ENCODE measurements at places on chromosomes 16 and 17.
A peak's percentile ranks its signal among the peaks of the same experiment; 100 is the strongest.

DNA sequence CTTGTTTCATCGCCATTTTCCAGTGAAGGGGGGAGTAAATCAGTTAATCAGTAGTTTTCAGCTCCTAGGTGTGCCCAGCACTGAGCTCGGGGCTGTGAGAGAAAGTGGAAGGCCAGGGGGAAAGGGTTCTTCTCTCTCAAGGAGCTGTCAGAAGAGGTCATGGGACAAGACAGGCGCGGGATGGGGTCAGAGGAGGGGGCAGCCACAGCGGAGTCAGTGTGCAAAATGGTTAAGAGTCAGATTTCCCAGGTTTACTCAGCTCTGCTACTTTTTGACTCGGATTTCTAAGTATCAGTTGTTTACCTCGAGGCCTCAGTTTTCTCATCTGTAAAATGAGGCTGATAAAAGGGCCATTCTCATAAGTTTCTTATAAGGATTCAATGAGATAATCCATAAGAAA lies 4.3 kb upstream of the XYLT1 start:
- no peak for DNase-seq

DNA sequence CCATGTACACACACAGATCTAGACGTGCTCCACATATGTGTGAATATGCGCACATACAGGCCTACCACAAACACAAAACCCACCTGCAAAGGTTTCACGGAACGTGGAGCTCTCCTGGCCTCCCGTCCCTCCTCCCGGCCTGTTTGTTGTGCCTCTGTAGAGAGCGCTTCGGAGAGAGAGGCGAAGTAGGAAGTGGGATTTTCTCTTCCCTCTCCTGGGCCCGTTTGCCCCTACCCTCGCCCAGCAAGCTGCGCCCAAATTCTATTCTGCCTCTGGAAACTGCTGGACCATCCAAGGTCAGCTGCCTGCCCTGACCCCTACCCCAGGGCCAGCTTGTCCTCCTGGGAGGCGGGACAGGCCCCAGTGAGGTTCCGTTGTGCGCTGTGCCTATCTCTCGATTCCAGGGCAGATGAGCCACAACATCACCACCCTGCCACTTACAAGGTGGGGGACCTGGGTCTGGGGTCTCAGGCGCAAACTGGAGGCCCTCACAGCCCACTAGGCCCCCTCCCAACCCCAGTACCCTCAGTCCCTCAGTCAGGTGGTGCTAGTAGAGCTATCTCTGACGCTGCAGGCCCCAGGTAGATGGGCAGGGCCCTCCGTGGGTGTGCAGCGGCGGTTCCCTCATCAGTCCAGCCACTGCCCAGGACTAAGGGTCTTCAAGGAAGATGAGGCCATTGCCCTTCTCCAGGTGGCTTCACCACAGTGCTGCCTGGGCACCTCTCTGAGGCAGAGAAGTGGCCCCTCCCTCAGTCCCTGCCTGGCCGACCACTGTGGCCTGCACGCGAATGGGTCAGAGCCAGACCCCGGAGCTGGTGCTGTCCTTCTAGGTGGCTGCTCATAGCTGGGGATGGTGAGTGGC lies 54.2 kb downstream of the BEAN1 start:
- no peak for DNase-seq

- DNase-seq: no peak
Observed at GRCh38 chr17:27319541-27320221, 25.8 kb downstream of the WSB1 start.

- no peak for DNase-seq
Observed at GRCh38 chr16:23401139-23401538, 51.9 kb downstream of the COG7 start.

- DNase-seq: peak; percentile 11
Observed at GRCh38 chr16:19389246-19389645, 28.4 kb upstream of the TMC5 start.

GRCh38 chr17:2392252-2393173 lies 8.3 kb downstream of the MNT start:
- DNase-seq: peak; percentile 91

DNA sequence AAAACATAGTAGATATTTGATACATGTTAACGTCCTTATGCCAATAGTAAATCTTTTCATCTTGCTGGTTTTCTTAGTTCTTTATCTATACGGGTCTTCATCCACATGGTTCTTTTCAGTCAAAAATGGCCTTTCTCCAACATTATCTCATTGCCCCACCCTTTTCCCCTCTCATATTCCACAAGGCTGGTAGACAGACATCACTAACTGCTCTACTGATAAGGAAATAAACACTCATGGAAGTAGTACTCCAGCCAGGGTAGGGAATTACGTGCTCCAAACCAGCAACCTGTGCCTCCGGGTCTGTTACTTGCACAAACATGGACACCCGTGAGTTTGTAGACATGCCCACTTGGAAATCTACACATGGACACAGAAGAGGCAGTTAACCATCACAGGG lies 141.4 kb downstream of the XYLT1 start:
- DNase-seq: no peak

DNA sequence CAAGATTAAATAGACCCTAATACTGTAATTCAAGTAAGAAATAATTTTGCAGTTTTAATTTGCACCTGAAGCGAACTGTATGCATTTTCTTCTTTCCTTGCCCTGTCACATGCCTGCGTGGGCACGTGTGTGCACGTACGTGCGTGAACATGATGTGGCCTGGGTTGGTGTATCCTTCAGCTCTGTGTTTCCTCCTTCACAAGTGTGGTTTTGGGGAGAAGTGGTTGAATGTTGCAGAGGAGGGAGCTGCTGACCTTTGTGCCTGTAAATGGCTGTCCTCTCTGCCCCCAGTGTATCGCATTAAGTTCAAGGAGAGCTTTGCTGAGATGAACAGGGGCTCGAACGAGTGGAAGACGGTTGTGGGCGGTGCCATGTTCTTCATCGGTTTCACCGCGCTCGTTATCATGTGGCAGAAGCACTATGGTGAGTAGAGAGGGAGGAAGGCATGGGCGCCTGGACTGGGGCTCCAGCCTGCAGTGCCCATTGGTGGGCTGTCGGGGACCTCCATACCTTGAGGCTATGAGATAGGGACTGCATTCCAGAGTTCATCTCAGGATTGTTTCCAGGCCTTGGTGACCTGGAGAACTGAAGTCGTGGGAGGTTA lies 6.0 kb downstream of the COX4I1 start:
- no peak for DNase-seq

DNA sequence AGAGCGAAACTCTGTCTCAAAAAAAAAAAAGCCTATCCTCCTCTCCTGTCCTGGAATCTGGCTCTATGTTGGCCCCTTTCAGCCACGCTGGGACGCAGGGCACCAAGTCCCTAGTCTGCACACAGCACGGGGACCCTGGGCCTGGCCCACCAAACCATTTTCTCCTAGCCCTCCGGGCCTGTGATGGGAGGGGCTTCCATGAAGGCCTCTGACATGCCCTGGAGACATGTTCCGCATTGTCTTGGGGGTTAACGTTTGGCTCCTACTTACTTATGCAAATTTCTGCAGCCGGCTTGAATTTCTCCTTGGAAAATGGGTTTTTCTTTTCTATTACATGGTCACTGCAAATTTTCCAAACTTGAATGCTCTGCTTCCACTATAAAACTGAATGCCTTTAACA lies 12.6 kb upstream of the GPT2 start:
- no peak for DNase-seq

DNA sequence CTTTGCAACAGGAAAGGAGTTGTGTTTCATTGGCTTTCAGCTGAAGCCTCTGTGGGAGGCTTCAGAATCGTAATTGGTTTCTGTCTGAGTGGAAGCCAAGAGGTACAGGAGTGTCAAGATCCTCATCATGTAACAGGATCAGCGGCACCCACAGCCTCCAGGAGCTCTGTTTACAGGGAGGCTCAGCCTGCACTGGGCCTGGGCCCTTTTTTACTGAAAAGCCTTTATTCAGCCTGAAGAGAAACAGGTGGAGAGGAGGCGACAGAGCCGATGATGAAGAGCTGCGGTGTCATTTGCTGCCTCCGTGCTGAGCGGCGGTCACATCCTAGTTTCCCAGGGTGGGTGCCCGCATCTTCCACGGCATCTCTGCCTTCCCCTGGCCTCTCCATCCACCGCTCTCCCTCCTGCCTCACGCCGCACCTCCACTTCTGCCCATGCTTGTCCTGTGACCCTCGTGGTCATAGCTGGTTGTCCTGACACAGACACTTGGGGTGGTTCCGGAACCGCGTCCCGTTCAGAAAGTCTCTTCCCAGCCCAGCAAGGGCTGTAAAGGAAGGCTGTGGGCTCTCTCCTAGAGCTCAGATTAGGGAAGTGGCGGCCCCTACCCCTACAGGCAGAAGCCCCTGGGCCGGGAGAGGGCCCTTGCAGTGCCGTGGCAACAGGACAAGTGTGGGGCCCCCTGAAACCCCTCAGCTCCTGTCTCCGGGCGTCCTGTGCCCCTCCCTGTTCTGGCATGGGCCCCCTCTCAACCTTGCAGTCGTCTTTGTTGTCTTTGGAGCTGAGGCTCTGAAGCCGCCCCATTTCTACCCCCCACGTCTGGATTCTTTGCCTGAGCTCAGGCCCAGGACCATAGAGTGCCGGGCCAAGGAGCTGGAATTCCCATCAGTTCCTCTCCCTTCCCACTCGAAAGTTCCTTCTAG lies 53.9 kb upstream of the CHMP6 start:
- DNase-seq: no peak

- DNase-seq: no peak
Observed at GRCh38 chr17:18156171-18156975, 27.3 kb upstream of the ALKBH5 start.

DNA sequence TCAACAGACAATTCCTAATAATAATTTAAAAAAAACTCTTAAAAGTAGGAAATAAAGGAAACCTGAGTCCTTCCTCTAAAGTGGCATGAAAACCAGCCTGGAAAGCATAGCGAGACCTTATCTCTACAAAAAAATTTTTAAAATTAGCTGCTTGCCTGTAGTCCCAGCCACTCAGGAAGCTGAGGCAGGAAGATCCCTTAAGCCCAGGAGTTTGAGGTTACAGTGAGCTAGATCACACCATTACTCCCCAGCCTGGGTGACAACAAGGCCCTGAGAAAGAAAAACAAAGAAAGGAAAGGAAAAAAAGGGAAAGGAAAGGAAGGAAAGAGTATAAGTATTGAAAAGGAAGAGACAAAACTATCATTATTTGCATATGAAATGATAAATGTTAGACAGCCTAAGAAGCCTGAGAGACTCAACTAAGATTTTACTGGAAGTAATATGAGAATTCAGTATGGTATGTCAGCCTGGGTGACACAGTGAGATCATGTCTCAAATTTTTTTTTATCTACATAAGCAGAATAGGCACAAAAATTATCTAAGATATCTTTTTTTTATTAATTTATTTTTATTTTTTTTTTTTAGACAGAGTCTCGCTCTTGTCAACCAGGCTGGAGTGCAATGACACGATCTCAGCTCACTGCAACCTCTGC lies 113.0 kb downstream of the GOSR1 start:
- DNase-seq: no peak

DNA sequence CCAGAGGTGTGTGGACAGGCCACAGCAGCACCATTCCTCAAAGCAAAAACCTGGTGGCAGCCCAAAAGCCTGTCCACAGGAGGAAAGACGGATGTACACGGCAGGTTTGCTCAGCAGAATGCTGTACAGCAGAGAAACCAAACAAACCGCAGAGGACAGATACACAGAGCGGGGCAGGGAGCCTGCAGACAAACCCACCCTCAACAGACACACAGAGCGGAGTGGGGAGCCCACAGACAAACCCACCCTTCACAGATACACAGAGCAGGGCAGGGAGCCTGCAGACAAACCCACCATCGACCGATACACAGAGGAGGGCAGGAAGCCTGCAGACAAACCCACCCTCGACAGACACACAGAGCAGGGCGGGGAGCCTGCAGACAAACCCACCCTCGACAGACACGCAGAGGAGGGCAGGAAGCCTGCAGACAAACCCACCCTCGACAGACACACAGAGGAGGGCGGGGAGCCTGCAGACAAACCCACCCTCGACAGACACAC lies 53.0 kb upstream of the METRNL start:
- no peak for DNase-seq

GRCh38 chr16:12062343-12063003 lies 85.9 kb downstream of the SNX29 start:
- no peak for DNase-seq

DNA sequence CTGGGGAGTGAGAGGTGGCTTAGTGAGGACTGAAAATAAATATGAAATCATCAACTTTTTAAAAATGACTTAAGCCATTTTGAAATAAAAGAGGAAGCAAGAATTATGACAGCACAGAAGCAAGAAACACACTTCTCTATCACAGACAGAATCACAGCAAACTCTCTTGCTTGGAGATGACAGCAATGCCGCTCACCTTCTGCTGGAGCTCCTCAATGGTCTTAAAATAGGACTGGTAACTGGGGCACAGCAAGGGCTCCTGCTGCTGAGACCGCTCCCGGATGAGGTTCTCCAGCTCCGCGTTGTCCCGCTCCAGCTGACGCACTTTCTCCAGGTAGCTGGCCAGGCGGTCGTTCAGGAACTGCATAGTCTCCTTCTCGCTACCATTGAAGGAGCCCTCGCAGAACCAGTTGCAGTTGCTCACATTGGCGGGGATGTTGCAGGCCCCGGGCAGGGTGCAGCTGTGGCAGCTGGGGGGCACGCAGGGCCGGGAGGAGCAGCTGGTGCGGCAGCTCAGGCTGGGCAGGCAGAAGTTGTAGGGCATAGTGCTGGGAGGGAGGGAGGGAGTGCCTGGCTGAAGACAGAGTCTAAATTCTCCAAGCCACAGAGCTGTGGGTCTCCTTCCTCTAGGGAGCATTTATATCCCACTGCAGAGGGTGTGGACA lies at the start of gene KRT31:
Gene KRT31, minus strand, starts transcription at position 613 of the 665 bp plus-strand sequence. Its CDS starts 69 bp downstream, at position 544.
- no peak for DNase-seq

- no peak for DNase-seq
Observed at GRCh38 chr17:7352910-7353635, 1.1 kb downstream of the KCTD11 start.

DNA sequence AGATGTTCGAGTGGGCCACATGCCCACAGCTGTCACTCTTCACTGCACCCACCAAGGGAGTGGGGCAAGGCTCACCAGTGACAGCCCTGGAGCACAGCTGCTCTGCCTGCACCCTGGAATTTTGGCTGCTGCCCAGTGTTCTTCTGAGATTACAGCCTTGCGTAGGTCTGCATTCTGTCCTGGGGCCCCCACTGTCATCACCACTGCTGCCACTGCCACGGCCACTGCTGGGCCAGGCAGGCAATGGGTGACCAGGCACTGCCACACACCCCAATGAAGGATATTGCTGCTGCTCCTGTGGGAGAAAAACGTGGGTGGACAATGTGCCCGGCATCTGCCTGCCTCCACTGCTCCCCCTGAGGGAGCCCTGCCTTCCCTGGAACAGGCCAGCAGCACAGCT lies 1717.0 kb downstream of the TP53TG3F start:
- no peak for DNase-seq

- no peak for DNase-seq
Observed at GRCh38 chr17:80565343-80566053, 20.9 kb downstream of the RPTOR start.

- no peak for DNase-seq
Observed at GRCh38 chr16:27333549-27333948, 19.8 kb downstream of the IL4R start.

- no peak for DNase-seq
Observed at GRCh38 chr17:9382626-9383025, 193.0 kb downstream of the STX8 start.

- no peak for DNase-seq
Observed at GRCh38 chr17:17156511-17156910, 49.6 kb downstream of the PLD6 start.
